ENCODE measurements at places on chromosomes 12 and 14. TPM values are rescaled to one million over a fixed set of nuclear protein-coding genes. Genes with fewer than 3 reads are reported as not detected.

GRCh38 chr14:76756371-76756750 lies 4.9 kb upstream of the VASH1 start:
- no peak for DNase-seq

DNA sequence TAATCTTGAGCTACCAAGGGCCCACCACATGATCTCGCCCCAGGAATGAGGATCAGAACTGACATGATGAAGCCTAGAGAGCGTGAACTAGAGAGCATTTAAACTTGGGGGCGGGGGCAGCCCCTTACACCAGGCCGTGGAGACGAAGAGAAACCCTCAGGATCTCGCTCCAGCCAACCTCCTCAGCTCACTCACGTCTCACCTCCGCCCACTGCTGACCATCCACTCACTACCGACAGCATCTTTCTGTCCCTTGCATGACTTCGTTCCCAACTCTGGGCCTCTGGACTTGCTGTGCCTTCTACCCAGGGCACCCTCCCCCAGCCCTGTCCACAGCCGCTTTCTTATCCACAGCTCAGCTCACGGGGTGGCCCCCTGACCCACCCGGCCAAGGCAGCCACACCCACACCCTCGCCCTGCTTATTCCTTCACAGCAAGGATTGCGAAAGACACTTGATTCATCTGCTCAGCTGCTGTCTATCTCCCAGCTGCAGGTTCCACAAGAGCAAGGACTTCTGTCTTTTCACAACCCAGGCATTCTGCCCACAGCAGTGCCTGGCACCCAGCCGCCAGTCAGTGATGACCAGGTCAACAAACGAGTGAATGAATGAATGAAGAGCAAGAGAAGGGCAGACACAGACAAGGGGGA lies 6.4 kb downstream of the STX2 start:
- peak; percentile 25 for DNase-seq

GRCh38 chr14:81681541-81681940 lies 147.9 kb upstream of the SEL1L start:
- no peak for DNase-seq

- DNase-seq = no peak
Measured at GRCh38 chr14:91554535-91555332, 44.6 kb upstream of the PPP4R3A start.

DNA sequence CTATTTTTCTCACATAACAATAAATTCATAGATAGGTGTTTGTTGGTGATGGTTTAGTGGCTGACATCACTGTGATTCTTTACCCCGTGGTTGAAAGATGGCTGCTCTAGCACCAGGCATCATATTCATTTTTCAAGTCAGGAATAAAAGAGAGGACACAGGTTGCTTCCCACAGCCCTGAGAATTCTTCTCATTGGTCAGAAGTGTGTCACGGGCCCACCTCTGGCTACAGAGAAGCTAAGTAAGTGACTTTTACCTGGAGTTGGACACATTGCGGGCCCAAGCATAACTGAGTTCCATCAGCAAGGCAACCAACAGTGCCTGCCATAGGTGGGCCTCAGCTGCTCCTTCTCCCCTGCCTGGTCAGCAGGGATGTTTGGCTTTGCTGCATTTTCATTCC lies 27.6 kb upstream of the FGF23 start:
- DNase-seq = no peak

DNA sequence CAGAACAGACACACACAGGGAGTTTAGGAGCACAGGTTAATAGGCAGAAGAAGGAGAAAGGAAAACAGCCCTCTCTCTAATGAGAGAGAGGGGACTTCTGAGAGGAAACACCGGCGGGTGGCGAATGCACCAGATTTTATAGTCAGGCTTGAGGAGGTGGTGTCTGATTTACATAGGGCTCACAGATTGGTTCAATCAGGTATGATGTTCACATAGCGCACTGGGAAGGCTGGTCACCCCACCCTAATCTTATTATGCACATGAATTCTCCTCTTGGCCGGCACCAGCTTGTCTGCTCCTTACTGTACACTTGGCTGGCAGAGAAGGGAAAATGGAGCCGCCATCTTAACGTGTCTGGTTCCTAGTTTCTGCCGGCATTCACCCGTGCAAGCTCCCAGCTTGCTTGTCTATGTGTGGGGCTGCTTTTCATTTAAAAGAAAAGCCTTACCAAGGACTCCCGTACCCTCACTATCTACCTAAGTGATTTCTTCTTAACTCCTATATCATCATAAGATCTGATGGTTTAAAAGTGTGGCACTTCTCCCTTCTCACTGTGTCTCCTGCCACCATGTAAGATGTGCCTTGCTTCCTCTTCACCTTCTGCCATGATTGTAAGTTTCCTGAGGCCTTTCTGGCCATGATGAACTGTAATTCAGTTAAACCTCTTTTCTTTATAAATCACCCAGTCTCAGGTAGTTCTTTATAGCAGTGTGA lies 15.1 kb downstream of the BCAT1 start:
- DNase-seq = no peak

DNA sequence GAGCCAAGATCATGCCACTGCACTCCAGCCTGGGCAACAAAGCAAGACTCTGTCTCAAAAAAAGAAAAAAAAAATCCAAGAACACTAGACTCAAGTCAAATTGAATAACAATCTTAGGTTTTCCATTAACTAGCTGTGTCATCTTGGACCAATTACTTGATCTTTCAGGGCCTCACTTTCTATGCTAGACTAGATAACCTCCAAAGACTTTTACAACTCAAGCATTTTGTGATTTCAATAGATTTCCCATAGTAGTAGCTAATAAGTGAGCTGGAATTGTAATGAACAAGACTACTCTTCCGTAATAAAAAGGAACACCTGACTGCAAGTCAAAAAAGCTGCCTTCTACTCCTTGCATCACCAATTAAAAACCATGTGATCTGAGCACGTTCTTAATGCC lies 127.0 kb upstream of the SSTR1 start:
- DNase-seq = no peak

GRCh38 chr14:52399921-52400595 lies 85.9 kb downstream of the PTGER2 start:
- DNase-seq = no peak

GRCh38 chr12:108649669-108650068 lies 16.0 kb upstream of the SELPLG start:
- no peak for DNase-seq

DNA sequence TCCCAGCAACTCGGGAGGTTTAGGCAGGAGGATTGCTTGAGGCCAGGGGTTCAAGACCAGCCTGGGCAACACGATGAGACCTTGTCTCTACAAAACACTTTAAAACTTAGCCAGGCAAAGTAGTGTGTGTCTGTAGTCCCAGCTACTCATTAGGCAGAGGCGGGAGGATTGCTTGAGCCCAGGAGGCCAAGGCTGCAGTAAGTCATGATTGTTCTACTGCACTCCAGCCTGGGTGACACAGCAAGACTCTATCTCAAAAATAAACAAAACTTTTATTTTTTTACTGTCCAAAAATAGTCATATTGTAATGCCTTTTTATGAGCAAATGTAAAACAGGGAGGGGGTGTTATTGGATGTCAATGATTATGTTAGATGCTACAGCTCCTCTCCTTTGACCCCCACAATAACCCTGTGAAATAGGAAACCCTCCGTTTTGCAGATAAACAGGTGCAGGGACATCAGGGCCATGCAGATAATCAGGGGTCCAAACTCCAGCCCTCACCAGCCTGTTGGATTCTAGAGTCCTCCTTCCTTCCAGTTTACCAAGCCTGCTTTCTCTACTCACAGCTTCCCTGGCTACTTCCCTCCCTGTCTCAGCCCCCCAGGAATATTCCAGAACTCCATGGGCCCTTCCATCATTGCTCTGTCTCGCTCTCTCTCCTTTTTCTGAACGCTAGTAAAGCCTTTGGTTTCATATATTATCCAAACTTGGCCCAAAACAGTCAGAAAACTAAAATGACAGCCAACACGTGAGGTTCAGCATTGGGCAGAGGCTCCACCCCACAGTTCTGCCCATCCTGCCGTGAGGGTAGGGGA lies 5.9 kb upstream of the FBLN5 start:
- DNase-seq = no peak

- no peak for DNase-seq
Measured at GRCh38 chr14:60773558-60773957, 39.0 kb downstream of the MNAT1 start.

- no peak for DNase-seq
Measured at GRCh38 chr14:30356438-30357202, 202.3 kb upstream of the G2E3 start.

- DNase-seq = no peak
Measured at GRCh38 chr14:104263675-104264358, 125.4 kb downstream of the KIF26A start.

- peak; percentile 95 for DNase-seq
Measured at GRCh38 chr12:113222730-113223531, 1.7 kb downstream of the TPCN1 start.

DNA sequence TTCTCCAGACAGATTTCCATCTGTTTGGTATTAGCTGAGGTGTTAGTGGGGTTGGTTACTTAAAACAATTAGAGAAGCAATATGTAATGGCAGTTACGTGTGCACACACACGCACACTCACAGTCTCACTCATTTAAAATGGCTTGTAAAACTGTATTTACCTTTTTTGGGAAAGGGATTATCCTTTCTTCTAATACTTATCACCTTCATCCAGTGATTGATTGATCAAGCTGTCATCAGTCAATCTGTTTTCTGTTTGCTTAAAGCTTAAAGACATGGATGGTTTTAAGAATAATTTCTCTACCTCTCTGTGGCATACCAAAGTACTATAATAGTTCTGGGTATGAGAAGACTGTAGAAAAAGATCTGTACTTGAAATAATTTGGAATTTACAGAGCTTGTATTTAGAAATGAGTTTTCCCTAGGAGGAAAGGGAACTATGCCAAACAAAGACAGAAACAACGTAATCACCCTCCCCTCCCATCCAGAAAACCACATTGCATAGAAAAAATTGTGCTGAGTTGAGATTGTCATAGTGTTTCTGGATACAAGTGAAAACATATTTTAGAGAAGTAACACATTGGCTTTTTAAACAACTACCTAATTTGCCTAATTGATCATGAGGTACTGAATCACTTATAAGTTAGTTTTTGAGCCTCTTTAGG lies 455.8 kb downstream of the PCNX1 start:
- DNase-seq = peak; percentile 89

GRCh38 chr12:7068240-7068993 lies 7.9 kb downstream of the C1S start:
- DNase-seq = no peak

DNA sequence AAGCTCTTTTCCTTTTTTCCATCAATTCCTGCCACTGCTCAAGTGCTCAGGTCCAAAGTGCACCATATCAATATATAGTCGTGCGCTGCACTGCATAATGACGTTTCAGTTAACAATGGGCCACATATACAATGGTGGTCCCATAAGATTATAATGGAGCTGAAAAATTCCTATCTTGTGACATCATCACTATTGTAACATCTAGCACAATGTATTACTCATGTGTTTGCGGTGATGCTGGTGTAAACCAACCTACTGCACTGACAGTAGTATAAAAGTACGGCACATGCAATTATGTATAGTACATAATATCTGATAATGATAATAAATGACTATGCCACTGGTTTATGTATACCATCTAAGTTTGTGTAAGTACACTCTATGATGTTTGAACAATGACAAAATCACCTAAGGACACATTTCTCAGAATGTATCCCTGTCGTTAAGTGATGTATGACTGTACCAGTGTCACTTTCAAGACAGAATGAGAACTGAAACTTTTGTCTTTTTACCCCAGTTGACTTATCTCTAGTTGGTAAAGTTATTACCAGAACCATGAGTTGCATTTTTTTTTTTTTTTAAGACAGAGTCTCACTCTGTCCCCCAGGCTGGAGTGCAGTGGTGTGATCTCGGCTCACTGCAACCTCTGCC lies 53.7 kb upstream of the INSM2 start:
- DNase-seq = no peak

DNA sequence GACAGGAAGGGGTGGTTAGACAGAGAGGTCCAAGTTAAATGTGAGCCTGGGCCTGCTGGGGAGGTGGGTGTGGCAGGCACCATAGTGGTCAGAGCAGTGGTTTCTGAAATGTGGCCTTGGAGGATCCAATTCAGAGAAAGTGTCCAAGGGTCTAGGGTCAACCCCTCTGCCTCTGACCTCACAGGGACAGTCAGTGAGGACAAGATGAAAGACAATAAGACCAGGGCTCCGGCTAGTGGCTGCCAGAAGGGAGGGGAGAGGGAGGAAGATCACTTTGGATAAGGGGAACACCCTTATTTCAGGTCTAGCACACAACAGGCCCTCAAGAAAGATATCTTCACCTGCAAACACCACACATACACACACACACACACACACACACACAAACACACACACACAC lies 335.1 kb downstream of the MED13L start:
- no peak for DNase-seq

DNA sequence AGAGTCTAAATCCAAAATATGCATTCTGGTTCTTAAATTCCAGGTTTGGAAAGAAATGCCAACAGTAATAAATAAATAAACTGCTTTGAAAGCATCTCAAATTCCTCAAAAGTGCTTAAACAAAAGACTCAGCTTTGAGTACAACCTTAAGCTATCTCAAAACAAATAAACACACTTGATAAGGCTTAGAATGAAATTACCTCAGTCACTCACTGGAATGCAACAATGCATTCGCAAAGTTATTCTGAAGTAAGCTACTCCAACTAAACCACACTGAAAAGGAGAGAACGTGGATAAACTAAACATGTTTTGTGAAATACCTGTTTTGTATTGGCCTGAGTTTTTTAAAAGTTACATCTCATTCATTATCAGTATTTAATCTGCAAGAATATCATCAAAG lies 1.2 kb downstream of the SPTSSA start:
- no peak for DNase-seq

DNA sequence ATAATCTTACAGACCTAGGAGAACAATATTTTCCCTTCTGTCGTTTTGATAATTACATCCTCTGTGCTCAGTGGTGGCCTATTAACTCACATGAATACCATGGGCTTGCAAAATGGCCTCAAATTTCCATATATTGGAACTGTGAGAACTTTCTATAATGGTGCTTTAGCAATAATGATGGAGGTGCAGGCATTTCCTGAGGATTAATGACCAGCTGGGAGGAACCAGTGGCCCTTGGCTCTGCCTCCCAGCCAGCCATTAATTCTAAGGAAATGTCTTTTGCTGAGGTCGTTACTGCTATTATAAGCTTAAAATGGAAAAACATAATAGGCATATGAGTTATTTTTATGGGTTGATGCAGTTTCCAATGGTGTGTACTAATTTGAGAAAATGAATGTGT lies 33.6 kb downstream of the HMGA2 start:
- DNase-seq = no peak

- no peak for DNase-seq
Measured at GRCh38 chr14:69117020-69117767, 35.7 kb downstream of the DCAF5 start.

KRT72 gene
- 0.14 TPM for polyA plus RNA-seq

REC8 gene
- 23.8 TPM for polyA plus RNA-seq

GDF3 gene
- 0.35 TPM for polyA plus RNA-seq

LRP6 gene
- polyA plus RNA-seq = 9.4 TPM

PROX2 gene
- polyA plus RNA-seq = 0.01 TPM

CLEC6A gene
- 0.20 TPM for polyA plus RNA-seq

SLC17A8 gene
- polyA plus RNA-seq = 0.02 TPM
